Naive thymus-derived CD4-positive, alpha-beta T cell (primary cell): ENCODE measurements at places on chromosomes 3 and 15.

- DNase-seq: no peak
Measured at GRCh38 chr3:172617013-172617706, 93.7 kb downstream of the NCEH1 start.

DNA sequence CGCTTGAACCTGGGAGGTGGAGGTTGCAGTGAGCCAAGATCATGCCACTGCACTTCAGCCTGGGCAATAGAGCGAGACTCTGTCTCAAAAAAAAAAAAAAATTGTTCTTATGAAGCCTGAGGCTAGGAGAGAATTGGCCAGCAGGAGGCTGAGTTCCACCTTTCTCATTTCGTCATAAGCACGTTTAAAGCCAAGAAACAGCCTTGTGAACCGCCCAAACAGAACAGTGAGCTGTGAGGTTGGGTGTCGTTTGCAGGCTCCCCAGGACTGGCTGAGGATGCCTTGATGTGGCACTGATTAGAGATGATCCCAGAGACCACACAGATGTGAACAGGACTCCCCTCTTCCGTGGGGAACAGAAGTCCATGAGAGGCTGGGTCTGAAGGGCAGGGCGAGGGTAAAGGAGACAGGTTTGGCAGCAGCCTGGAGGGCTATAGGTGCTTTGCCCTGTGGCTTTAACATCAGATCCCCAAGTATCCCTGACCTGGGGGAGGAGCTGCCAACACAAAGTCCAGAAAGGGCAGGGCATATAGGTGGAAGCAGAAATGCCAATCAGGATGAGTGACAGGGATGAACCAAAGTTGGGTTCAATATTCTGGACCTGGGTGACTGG is 52.9 kb downstream of the CLEC3B start:
- no peak for DNase-seq

DNA sequence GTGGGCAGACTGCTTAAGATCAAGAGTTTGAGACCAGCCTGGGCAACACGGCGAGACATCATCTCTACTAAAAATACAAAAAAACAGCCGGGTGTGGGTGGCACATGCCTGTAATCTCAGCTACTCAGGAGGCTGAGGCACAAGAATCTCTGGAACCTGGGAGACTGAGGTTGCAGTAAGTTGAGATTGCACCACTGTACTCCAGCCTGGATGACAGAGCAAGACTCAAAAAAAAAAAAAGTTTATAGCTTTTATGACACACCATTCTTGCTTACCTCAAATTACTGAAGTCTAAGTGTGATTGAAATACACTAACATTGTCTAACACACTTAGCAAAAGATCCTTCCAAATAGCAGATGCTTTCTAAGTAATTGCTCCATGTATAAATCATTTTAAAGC is 207.6 kb downstream of the STAG1 start:
- DNase-seq: no peak

DNA sequence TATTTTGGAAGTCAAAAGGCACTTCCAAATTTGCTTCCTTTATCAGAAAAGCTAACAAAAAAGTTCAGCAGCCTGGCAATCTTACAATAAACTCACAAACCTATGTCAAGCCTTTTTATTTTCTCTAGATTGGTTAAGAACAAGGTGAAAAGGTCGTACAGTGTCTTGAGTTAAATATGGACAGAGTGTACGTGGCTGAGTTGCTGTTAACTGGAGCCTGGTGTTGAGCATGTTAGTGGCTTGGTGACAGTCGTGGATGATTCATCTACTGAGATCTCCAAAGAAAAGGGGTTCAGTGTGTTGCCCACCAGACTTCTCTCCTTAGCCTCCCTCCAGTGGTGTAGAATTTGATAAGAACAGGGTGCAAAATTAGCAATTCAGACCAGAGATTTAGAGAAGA is 89.7 kb downstream of the SSR3 start:
- DNase-seq: no peak

GRCh38 chr3:157373783-157374182 is 62.9 kb upstream of the PTX3 start:
- no peak for DNase-seq

GRCh38 chr3:187209491-187209890 is 12.2 kb downstream of the RTP1 start:
- no peak for DNase-seq

- DNase-seq: no peak
Measured at GRCh38 chr15:101539492-101539891, 50.0 kb upstream of the PCSK6 start.
